ENCODE measurements at places on chromosomes 12 and 14.

DNA sequence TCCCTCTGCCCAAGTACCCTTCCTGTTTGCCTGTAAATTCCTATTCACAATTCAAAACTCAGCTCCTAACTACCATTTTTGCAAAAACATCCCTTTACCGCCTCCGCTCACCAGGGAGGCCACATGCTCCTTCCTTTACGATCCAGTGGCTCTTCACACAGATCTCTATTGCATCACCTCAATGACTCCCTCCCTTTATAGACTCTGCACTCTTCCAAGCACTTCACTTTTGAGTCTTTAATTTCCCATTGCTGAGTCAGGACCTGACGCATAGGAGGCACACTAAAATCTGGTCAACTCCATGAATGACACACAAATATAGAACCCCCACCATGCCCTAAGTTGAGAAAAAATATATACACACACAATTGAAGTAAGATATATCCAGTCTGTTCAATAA lies 45.9 kb downstream of the PPP1R13B start:
- DNase-seq: no peak

GRCh38 chr12:86787419-86787818 lies 531.2 kb upstream of the MGAT4C start:
- DNase-seq: no peak

DNA sequence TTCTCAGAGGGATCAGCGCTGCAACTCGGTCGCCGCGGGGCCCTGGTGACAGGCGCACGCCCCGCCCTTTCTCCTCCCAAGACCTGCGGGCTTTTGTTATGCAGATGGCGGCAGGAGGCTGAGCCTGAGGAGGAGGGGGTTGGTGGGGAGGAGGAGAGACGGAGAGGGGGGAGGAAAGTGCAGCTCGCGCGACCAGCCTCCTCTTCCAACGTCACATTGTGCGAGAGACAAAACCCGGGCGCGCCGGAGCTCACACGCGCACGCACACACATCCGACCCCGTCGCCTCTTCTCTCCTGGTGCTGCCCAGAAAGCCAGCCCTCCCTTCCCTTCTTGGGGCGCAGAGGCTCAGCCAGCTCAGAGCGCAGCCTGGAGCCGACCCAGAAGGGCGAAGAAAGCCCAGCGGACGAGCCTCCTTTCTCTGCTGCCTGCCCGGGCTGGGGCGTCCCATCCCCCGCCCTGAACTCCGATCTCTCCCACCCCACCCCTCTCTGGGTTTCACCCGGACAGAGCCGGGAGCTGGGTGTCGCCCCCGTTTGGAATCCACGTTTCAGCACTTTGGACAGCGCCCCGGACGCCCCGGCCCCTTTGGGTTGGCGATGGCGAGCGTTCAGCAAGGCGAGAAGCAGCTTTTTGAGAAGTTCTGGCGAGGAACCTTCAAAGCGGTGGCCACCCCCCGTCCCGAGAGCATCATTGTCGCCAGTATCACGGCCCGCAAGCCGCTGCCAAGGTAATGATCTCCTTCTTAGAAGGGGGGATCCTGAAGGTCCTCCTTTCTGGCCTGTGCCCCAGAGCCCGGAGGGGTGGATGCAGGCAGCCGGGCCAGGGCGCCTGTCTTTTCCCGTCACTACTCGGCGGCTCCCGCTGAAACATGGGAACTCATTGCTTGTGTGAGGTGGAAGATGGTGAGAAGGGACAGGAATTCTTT lies at the start of gene SRRM4:
Gene SRRM4 (plus strand): TSS at position 257 of the 927 bp plus-strand sequence. CDS start 342 bp downstream, at position 599.
- peak; percentile 92 for DNase-seq

DNA sequence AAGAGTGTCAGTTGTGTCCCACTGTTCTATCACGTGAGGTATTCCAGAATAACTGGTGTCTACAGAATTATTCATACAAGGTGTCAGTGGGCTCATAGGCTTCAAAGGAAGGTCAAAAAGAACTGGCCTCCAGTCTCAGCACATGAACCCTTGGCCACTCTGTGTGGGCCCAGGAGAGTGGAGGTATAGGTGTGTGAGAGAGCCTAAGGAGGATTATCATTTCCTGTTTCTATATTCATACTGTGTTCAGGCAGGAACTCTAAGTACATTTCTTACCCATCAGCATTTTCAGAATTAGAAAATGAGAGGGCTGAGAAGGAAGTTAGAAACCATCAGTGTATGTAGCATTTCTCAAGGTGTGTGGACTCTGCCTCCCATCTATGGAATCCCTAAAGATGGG lies 87.0 kb downstream of the BTG1 start:
- no peak for DNase-seq

GRCh38 chr12:126685636-126686035 lies 1581.3 kb upstream of the TMEM132C start:
- no peak for DNase-seq

GRCh38 chr12:111838353-111838752 lies 3.7 kb upstream of the MAPKAPK5 start:
- no peak for DNase-seq

GRCh38 chr12:115135800-115136211 lies 451.8 kb upstream of the TBX3 start:
- no peak for DNase-seq

DNA sequence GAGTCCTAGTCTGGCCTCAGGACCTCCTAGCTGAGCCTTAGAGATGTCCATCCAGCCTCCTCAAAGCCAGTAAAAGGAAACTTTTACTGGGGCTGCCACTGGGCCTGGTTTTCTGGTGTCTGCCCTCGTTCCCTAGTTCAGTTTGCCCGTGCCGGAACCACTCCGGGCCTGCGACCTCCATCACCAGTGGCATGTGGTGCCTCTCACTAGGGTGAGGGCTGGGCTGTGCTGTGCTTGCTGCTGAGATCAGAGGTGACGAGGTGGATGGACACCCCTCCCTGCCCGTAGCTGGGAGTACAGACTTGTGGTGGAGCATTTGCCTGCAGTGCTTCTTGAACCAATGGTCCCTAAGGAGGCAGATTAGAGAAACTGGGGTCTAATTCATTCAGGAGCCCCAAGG lies 75.7 kb downstream of the B4GALNT3 start:
- no peak for DNase-seq

GRCh38 chr12:85424581-85425348 lies 144.7 kb downstream of the ALX1 start:
- peak; percentile 11 for DNase-seq

- no peak for DNase-seq
Observed at GRCh38 chr12:8852119-8852518, 29.7 kb downstream of the A2ML1 start.

- no peak for DNase-seq
Observed at GRCh38 chr12:104314242-104314614, 10.7 kb downstream of the EID3 start.

- DNase-seq: no peak
Observed at GRCh38 chr12:53320352-53321195, 836 bp downstream of the AAAS start.

DNA sequence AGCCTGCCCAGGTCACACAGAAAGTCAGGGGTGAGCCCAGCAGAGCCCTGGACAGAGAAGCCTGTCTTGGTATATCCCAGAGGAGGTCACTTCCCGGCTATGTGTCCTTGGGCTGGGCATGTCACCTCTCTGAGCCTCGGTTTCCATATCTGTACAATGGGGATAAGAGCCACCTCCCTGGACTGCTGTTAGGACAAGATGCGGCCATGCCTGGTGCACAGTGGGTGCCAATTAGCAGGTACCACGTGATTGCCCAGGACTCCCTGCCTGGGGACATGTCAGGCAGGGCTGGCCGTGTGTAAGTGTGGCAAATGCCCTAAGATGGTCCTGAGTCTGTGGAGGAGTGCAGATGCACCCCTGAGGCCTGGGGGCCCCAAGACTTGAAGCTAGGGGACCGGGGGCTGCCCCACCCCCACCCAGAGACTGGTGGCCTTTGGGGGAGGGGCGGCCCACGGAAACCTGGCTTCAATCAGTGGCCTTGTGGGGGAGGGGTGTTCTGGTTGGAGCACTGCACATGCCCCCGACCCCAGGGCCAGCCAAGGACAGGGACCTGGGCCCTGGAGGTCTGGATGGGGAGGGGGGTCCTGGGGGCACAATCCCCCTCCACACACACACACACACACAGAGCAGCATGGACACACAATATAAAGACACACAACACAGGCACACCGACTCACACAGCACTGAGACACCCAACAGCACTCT lies 878 bp downstream of the TMEM119 start:
- no peak for DNase-seq

DNA sequence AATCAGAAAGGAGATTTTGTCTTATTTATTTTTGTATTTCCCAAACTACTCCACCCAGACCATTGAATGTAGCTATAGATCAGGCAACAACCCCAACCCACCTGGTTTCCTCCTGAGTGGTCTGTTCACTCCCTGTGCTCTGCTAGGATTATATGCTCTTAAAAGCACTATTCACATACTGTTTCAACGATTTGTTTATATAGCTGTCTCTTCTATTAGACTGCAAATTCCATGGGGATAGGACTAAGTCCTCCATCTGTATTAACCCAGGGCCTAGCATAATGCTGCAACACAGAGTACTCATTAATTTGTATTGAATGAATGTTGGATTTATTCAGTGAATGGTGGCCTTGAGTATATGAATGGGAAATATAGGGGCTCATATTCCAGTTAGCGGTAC lies 307.6 kb downstream of the RAD51B start:
- no peak for DNase-seq

GRCh38 chr14:95270203-95270602 lies 49.5 kb downstream of the CLMN start:
- DNase-seq: no peak

GRCh38 chr14:94059998-94060397 lies 21.0 kb downstream of the DDX24 start:
- no peak for DNase-seq

- DNase-seq: no peak
Observed at GRCh38 chr14:100893228-100893601, 10.3 kb downstream of the RTL1 start.

- no peak for DNase-seq
Observed at GRCh38 chr14:102272392-102272791, 32.6 kb downstream of the MOK start.

GRCh38 chr12:102691773-102692555 lies 211.6 kb upstream of the IGF1 start:
- DNase-seq: no peak

- no peak for DNase-seq
Observed at GRCh38 chr14:62409626-62410300, 635.5 kb downstream of the KCNH5 start.

Data from NCI-H1694 (cell line).